ENCODE measurements at places on chromosomes 3 and 15.
A peak's percentile ranks its signal among the peaks of the same experiment; 100 is the strongest.

DNA sequence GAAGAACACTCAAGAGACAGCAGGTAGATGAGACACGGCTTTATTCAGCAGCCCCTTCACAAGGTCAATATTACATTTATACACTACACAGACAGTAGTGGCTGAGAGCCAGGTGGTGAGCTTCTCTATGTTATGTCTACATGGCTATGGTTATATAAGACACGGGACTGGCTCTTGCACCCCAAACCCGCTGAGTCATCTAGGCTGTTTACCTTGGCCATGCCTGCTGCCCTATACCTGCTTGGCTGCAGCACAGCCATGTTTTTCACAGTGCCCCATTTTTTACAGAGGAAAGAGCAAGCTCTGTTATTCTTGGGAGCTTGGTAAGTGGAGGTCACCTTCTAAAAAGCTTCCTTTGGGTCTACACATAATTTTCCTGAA, 231.6 kb downstream of the IGSF11 start:
- DNase-seq: peak; percentile 27

DNA sequence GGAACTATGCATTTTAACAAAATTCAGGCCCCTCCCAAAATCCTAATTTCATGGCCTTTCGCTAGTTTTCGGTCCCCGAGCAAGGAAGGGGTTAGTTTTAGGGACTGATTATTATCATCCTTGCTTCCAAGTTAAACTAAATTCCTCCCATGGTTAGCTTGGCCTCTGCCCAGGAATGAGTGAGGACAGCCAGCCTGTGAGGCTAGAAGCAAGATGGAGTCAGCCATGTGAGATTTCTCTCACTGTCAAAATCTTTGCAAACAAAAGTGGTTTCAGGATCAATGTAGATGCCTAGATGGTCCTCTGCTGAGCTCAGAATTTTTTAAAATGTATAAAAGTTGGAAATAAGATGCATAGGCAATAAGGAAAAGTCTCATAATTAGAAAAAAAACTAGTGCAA, 208.9 kb downstream of the RSL24D1 start:
- DNase-seq: no peak

DNA sequence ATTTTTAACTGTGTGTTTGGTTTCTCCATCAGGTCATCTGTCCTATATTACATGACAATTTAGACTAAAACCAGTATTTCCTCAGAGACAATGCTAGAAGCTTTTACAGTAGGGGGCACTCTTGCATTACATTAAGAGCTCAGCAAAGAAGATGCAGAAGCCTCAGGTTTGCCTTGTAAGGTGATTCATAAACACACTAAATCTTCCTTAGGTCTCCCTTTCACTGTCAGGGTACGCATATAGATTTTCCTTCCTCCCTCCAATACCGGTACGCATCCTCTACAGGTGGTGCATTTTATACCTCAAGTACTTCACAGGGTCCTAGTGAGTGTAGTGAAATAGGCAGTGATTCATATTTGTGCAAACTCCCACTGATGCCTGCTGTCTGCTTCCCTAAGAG, 46.5 kb downstream of the CD86 start:
- DNase-seq: no peak

DNA sequence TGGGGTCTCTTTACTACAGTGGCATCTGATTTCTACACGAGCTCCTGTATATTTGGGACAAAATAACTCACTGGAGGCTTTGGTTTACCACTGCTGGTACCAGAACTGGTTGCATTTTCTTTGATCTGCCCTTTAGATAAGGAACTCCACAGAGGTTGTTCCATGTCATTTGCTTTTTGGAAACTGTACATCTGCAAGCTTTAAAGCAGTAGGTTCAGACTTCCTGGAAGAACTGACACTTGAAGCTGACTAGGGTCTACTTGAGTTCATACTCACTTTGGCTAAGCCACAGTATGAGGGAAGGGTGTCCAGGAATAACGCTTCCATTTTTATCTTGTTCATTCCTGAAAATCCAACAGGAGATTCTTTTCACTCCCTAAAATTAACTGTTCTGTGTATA, 86.4 kb downstream of the WWTR1 start:
- DNase-seq: no peak

DNA sequence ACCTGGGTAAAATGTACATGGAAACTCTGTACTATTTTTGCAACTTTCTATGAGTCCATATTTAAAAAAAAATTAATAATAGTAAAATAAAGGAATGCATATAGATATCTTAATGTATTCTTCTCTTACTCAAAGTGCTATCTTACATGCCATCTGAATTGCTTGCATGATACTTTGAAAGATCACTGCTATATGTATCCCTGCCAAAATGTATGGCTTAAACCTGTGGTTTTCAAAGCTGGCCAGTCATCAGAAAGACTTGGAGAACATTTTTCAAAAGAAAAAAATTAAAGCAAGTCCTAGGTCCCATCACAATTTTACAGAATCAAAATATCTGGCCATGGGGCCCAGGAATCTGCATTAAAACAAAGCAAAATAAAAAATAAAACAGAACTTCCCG, 262.1 kb downstream of the LPP start:
- no peak for DNase-seq

DNA sequence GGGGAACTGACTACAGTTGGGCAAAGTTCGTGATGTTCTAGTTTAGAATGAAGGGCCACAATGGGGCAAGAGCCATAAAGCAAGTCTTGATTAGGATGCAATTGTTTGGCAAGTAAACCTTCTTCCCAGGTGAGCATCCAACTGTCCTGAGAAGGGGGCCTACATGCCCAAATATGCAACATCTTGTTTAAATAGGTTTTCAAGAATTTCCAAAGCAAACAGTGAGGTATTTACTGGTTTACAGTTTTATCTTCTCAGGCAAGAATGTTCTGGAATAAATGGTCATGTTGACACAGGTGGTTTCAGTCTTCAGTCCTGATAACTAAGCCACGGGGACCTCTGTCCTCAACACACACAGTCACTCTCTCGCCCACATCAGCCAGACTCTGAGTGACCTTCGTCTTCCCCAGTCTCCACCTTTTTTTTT, 90.3 kb upstream of the FAM174B start:
- DNase-seq: peak; percentile 83

- no peak for DNase-seq
Observed at GRCh38 chr15:95830281-95830680, 500.2 kb upstream of the NR2F2 start.

All from body of pancreas (tissue), 4 donors.